ENCODE measurements at places on chromosomes 11 and 22. TPM values are rescaled to one million over a fixed set of nuclear protein-coding genes. Genes with fewer than 3 reads are reported as not detected.

GRCh38 chr22:17703811-17704210, 65.3 kb downstream of the BCL2L13 start:
- ATAC-seq = no peak

Gene TMEM121B
- not detected for total RNA-seq

Gene SEC14L2
- 11.3 TPM for total RNA-seq

Gene DBX1
- total RNA-seq = not detected

Gene MYO7A
- 4.0 TPM for total RNA-seq

Data from activated T-helper 17 cell treated with anti-CD3 and anti-CD28 coated beads, Interleukin-2, amount 50 U/mL, for 72 hours (primary cell).